ENCODE measurements at places on chromosomes 1 and 21. TPM values are rescaled to one million over a fixed set of nuclear protein-coding genes. Genes with fewer than 3 reads are reported as not detected.
A peak's percentile ranks its signal among the peaks of the same experiment; 100 is the strongest.

DNA sequence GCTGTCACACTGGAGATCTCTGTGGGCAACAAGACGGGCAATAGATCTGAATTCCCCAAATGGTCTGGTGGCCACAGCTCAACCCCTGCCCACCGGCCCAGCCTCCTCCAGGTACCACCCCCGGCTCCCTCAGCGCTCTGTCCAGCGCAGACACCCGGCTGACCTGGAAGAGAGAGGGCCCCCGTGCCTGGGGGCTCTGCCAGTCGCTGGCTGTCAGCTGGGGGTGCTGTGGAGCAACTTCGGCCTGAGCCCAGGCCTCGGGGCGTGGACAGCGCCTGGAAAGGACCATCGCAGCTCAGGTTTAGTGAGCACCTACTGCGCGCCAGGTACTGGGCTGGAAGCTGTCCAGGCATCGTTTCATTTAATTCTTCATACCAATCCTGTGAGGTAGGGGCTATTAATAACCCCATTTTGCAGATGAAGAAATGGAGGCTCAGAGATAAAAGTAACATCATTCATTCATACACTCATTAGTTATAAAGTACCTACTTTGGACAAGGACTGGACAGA is 51.0 kb downstream of the AHDC1 start:
- ATAC-seq = no peak

- no peak for ATAC-seq
Observed at GRCh38 chr1:174580801-174581200, 133.0 kb downstream of the GPR52 start.

The BPNT1 gene
- total RNA-seq = 14.9 TPM

The KCNE2 gene
- total RNA-seq = 1.5 TPM

The MCM3AP gene
- 61.6 TPM for total RNA-seq

DNA sequence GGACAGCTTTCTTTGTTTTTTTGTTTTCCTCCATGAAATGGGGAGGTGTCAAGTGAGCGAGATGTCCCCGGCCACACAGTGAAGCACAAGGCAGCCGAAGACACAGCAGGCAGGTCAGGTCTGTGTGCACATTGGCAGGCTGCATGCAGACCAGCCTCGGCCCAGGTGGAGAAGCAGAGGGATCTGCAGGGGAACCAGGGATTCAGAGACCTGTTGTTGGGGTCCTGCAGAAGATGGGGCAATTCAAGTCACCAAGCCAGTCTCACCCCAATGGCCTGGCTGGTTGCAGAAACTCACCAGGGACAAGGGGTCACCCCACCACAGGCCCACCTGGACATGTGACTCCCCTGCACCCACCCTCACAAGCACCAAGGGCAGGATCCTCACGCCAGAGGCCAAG is 4.0 kb upstream of the ABCG1 start:
- ATAC-seq = no peak

GRCh38 chr1:73452522-73452921 is 745.5 kb downstream of the LRRIQ3 start:
- no peak for ATAC-seq

The OR2T6 gene
- total RNA-seq = 0.04 TPM

The AQP10 gene
- not detected for total RNA-seq

The ETV3 gene
- 17.7 TPM for total RNA-seq

The C1orf87 gene
- not detected for total RNA-seq

GRCh38 chr1:211145944-211146343 is 12.0 kb upstream of the KCNH1 start:
- no peak for ATAC-seq

- ATAC-seq = peak; percentile 31
Observed at GRCh38 chr1:76336931-76337371, 262.4 kb downstream of the ST6GALNAC3 start.

The RUNX3 gene
- total RNA-seq = 0.62 TPM

DNA sequence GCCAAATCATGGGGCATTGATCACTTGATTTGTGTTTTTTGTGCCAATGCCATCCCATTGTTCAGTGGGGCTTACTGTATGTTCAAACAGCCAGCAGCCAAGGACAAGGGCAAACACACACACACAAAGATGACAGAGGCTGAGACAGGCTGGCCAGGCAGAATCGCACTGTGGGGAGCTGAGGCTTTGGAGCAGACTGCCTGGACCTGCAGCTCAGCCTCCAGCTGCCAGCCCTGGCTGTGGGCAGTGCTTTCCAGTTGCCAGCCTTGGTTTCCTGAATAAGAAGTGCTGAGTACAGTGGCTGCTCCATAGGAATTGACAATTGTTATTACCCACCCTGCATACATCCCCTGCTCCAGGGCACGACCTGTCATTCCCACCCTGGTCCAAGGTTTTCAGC is 16.9 kb upstream of the PCP4 start:
- no peak for ATAC-seq

DNA sequence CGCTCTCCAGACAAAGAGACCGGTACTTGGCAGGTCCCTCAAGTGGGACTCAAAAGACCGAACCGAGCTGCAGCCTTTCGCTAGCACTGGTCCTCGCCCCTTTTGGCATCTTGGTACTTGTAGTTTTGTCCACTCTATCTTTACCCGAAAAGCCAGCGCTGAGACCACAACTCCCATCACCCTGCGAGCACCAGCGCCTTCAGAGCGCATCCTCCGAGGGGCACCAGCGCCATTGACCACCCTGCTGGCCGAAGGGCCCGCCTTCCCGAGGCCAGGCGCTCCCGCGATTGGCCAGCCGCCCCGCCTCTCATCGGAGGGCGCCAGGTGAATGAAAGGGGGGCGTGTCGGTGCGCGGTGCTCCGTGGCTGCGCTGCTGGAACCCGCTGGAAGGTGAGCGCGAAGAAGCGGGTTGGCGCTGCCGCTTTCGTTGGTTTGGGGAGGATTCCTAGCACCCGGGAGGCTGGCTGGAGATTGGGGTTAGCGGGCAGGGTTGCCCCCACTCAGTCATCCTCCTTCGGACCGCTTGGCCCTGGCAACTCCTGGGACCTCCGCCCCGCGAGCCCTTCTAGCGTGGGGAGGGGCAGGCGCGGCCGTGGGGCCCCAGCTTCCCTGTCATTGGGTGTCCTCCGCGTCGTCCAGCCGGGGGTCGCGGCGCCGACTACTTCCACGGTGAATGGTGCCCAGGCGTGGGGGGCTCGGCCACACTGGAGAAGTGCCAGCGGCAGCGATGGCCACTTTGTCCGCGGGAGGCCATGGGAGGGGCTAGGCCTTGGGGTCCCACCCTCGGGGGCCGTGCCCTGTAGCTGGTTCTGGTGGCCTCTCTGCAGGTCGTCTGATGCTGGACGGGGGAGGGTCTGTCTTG is at the start of gene ZBTB8B:
Gene ZBTB8B, plus strand, starts transcription at position 357 of the 862 bp plus-strand sequence. CDS start 5,553 bp downstream, outside the sequence.
- ATAC-seq = peak; percentile 67

DNA sequence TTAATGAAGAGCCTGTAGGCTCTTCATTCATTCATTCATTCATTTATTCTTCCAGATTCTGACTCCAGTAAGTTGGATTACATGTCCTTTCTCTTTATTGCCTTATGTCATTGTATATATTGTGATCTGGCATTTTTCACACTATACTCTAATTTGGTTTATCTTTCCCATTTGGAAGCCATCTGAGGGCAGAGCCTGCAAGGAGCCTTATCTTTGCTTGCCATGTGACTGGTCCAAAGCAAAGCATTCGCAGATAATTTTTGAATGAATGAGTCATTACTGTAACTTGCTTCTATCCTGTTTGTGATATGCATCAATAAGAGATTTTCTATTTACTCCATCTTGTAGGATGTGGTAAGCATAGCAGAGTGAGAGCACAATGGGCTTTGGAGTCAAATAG is 108.4 kb upstream of the DAB1 start:
- no peak for ATAC-seq

- ATAC-seq = peak; percentile 16
Observed at GRCh38 chr1:232435729-232436128, 194.2 kb downstream of the SIPA1L2 start.

- ATAC-seq = no peak
Observed at GRCh38 chr1:2109581-2110021, 59.4 kb downstream of the PRKCZ start.

DNA sequence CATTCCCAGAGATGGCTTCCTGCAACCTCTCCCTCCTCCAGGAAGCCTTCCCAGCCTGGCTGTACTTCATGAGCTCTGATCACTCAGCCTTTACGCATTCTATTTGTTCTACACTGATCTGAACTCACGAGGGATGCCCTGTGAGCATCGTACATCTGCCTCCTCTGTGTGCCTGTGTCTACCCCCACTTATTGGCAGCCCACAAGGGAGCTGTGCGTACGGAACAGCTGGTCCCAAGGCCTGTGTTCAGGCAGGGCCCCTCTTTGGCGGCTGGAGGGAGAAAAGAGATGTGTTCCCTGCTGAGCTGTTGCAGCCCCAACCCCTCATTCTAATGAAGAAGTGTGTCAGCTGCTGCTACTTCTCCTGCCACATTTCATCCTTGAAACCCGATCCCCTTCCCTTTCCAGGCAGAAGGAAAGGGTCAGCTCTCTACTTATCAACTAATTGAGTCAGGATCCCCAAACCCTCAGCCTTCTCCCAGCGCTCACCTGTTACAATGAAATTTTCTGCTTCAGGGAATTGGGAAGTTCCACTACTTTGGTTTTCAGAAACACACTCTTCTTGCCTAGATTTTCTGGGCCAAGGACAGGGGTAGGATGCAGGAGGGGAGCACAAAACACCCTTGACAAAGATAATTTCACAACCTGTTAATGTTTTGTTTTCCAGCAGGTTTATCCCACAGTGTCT is 3.2 kb downstream of the INKA2 start:
- ATAC-seq = no peak

GRCh38 chr1:85576642-85577418 is 3.7 kb upstream of the CCN1 start:
- peak; percentile 75 for ATAC-seq

- no peak for ATAC-seq
Observed at GRCh38 chr1:6985549-6986276, 200.5 kb downstream of the CAMTA1 start.

DNA sequence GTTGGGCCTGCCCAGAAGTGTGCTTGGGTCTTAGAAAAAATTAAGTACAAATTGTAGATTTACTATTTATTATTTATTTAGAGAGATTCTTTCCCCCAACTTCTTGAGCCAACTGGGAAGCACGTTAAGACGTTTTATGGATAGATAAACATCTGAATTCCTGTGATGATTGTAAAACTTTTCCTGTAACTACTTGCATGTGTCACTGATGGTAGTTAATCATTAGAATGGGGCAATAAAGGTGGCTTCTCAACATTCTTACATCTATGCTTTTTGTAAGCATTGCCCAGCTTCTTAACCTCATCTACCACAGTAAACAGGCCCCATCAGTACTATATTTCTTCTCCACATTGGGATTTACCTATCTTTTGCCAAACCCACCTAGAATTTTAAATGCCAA is 559.8 kb downstream of the LMO4 start:
- ATAC-seq = no peak
